ENCODE measurements at places on chromosomes 2 and 18. TPM values are rescaled to one million over a fixed set of nuclear protein-coding genes. Genes with fewer than 3 reads are reported as not detected.
A peak's percentile ranks its signal among the peaks of the same experiment; 100 is the strongest.

Gene ESPNL
- total RNA-seq, result 14.2 TPM

Gene RAPGEF4
- 0.23 TPM for total RNA-seq

Gene GAL3ST2
- total RNA-seq, result not detected

Gene RFTN2
- total RNA-seq, result 0.40 TPM

DNA sequence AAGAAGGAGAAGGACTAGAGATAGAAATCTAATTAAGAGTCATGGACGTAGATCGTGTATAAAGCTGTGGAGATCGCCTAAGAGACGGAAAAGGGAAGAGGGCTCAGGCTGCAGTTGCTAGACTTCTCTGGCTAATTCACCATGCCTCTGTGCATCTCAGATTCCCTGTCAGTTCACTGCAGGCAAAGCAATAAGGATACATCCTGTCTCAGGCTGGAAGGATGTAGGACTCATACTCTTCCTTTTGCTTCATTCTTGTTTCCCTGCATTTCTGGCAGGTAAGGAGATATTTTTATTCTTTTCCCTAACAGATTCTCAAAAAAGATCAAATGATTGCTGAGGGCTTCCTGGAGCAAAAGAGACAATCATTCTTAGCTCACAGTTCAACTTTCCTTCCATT is 112.5 kb downstream of the AP1S3 start:
- DNase-seq, result peak; percentile 46

DNA sequence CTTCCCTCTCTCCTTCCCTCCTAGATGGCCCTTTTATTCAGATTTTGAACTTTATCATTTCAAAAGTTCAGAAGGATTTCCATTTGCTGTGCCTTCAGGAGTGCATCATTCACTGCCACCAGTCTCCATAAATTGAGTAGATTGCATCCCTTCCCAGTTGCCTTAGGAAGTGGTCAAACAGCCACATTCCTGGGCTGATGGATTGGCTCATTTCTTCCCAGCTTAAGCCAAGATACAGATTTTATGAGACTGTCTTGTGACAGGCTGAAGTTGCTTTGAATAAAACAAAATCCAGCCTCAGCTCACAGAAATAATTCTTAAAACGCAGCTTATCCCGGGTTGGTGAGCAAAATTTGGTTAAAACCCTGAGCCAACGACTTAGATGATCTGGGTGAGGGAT is 9.8 kb downstream of the NRP2 start:
- DNase-seq, result peak; percentile 76

DNA sequence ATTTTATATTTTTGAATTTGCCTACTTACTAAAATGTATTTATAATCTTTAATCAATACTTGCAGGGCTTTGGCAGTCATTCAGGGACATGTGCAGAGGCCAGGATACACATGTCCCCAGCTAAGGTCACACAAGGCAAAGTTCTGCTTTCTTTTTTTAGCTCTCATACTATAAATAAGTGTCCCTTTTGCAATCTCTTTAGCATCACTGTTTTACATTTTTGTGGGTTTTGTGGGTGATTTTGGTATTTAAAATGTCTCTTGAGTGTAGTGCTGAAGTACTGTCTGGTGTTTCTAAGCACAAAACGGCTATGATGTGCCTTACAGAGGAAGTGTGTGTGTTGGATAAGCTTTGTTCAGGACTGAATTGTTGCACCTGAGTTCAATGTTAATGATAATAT is 309.0 kb upstream of the GULP1 start:
- DNase-seq, result peak; percentile 90

DNA sequence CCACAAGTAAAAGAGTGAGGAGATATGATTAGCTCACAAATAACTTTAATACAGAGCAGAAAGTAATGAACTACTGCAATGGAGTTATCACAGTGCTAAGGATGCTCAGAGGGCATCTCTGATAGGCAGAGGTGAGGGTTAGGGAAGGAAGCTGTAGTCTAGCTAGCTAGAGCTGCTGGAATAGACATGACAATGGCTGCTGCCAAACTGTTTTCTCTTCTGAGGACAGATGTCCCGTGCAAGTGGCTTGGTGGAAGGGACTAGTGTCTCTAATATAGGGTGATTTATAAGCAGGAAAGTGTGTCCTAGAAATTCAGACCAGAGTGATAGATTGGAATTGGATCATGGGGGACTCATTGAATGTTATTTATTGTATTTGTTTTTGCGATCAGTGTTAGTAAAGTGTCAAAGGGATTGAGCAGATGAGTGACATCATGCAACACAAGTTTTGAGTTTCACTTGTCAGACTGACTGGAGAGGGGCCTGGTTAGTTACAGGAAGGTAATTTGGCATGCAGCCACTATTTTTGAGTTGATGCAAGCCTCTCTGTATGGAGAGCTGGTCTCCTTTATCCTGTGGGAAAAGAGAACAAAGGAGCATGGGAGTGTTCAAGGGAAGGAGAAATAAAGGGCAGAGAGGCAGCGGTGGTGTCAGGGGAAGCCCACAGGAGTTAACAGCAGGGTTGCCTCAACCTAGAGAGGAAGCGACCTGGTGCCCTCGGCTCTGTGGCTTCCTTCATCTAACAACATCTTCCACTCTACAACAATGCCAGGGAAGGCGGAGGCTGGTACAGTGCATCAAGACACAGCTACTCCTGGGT is 1.9 kb downstream of the CTLA4 start:
- no peak for DNase-seq

GRCh38 chr2:160415991-160416390 is 77.6 kb downstream of the RBMS1 start:
- peak; percentile 81 for DNase-seq
